ENCODE measurements at places on chromosomes 13 and 19. TPM values are rescaled to one million over a fixed set of nuclear protein-coding genes. Genes with fewer than 3 reads are reported as not detected.

- no peak for DNase-seq
Measured at GRCh38 chr13:47638627-47639026, 362.4 kb downstream of the SUCLA2 start.

DNA sequence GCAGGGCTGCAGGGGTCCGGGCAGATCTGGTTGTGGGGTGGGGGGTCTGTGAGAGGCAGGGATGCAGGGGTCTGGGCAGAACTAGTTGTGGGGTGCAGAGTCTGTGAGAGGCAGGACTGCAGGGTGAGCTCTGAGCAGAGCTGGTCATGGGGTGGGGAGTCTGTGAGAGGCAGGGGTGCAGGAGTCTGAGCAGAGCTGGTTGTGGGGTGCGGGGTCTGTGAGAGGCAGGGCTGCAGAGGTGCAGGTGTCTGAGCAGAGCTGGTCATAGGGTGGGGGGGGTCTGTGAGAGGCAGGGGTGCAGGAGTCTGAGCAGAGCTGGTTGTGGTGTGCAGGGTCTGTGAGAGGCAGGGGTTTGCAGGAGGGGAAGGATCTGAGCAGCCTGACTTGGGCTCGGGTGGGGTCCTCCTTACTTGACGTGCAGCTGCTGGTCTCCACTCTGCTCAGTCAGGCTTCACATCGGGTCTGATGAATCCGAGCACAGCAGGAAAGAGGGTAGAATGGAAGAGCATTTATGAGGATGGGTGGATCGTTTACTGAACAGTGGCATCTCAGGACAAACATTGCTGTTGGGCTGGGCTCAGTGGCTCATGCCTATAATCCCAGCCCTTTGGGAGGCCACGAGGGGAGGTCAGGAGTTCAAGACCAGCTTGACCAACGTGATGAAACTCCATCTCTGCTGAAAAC, 31.2 kb downstream of the IGFL2 start:
- DNase-seq: no peak

- no peak for DNase-seq
Measured at GRCh38 chr19:18333680-18334079, 6.7 kb upstream of the PGPEP1 start.

The ATG4D gene
- total RNA-seq: 35.4 TPM

The ZNF709 gene
- 3.6 TPM for total RNA-seq

Data from activated T-cell treated with anti-CD3 and anti-CD28 coated beads, Interleukin-2, amount 50 U/mL, for 72 hours (primary cell).